SK-MEL-5 (cell line): ENCODE measurements at places on chromosomes 11 and 22. TPM values are rescaled to one million over a fixed set of nuclear protein-coding genes. Genes with fewer than 3 reads are reported as not detected.
A peak's percentile ranks its signal among the peaks of the same experiment; 100 is the strongest.

- DNase-seq, result no peak
Measured at GRCh38 chr22:49408102-49408836, 419.4 kb downstream of the BRD1 start.

- peak; percentile 30 for DNase-seq
Measured at GRCh38 chr11:61587951-61588727, 7.3 kb upstream of the SYT7 start.

GRCh38 chr22:46773076-46773475, 10.6 kb downstream of the TBC1D22A start:
- no peak for DNase-seq

- peak; percentile 85 for DNase-seq
Measured at GRCh38 chr11:78373689-78374088, 43.9 kb downstream of the GAB2 start.

DNA sequence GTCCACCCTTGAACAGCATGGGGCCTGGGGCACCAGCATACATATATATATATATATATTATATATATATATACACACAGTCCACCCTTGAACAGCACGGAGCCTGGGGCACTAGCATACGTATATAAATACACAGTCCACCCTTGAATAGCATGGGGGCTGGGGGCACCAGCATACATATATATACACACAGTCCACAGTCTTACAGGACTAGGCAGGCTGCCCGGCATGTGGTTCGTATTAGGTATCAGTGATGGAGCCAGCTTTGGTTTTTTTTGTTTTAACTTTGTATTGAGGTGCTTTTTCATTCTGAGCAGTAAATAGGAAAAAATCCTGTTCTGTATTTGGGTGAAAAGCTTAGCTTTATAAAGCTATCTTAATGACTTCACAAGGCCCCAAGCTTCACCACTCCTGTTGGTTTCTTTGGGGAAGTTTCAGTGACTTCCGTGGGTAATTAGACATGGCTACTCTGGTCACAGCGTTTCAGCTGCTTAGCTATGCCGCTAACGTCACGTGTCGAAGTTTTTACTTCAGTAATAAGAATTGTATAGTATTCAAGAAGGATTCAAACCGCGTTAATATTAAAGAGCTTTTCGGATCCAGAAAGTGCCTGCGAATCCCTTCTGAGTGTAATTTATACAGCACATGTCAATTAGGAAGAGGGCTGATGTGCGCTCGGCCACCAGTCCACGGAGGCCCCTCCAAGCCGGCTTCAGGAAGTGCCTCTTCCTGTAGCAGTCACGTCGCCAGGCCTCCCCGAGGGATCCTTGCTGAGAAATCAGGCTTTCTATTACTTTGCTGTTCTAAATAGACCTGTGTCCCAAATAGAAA, 179.7 kb downstream of the TBC1D22A start:
- no peak for DNase-seq

PDGFD gene
- 9.9 and 11.9 TPM in 2 replicates for total RNA-seq

IL17REL gene
- not detected in 2 replicates for total RNA-seq
